Stimulated activated CD4-positive, alpha-beta T cell treated with anti-CD3 and anti-CD28 coated beads, Interleukin-15, amount 100 ng/mL, for 24 hours (primary cell): ENCODE measurements at places on chromosomes 12 and 14.

DNA sequence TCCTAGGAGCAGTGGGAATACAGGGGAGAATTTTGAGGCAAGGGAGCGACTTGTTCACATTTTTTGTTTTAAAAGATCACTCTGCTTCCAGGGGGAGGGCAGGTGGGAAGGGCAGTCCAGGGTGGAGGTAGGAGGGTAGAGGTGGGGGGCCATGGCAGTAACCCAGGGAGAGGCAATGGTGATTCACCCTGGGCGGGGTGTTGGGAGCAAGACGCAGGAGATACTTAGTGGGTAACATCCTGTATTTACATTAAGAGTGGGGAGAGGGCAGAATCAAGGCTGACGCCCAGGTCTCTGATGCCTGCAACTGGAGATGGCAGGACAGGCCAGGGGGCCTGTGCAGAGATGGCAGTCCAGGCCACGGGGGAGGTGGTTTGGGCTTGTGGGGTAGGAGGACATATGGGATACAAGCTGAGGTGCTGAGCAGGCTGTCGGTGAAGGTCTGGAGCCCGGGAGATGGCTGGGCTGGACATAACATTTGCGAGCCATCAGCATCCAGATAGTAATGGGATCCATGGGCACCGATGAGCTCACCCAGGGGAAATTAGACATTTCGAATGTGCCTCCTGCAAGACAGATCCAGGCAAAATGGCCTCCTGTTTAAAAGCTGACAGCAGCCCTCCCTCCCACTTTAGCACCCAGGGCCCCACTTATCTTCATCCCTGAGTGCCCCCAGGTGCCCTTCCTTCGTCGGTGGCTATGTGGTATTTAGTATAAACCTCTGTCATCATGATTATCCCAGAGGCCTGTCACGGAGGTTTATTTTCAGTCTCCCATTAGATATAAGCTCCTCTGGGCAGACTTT lies 9.3 kb downstream of the EML1 start:
- DNase-seq: no peak

- DNase-seq: no peak
Measured at GRCh38 chr12:10705655-10706054, 17.5 kb downstream of the YBX3 start.

- no peak for DNase-seq
Measured at GRCh38 chr14:89137526-89138163, 279.4 kb downstream of the FOXN3 start.

DNA sequence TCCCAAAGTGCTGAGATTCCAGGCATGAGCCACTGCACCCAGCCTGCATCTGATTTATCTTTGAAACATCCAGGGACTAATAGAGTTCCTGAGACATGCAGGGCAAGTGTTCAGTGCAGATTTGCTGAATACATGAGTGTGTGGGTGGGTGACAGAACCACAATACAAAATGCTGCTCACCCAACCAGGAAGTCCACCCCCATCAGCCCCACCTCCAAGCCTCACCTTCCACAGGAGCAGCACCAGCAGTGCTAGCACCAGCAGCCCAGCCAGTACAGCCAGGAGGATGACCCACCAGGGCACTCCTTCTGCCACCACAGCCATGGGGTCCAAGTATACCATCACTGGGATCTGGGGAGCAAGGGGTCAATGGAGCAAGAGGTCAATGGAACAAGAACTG lies 20.0 kb downstream of the ITGA7 start:
- DNase-seq: peak; percentile 60

DNA sequence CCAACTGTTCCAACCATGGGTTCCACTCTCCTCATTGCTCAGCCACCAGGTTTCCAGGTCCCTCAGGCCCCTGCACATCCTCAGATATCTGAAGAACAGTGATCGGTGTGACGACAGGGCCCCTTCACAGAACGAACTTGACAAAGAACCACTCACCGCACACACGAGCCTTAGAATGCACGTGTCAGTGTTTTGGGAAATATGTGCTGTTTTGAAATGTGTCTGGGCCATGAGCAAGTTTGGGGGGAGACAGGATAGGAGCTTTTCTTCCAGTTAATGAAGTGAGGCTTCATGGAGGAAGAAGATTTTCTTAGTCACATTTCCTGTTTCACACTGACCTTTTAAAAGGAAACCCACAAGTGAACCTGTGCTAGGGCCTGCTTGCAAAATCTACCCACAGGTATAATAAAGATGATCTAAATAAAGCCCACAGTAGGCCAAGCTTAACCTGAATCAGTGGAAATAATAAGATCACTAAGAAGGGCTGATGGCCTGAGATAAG lies 58.6 kb downstream of the ZFP36L1 start:
- DNase-seq: peak; percentile 68
